Hair follicle dermal papilla cell (primary cell): ENCODE measurements at places on chromosomes 11 and 22. TPM values are rescaled to one million over a fixed set of nuclear protein-coding genes. Genes with fewer than 3 reads are reported as not detected.

MS4A6E gene
- not detected in 2 replicates for total RNA-seq

DHCR7 gene
- total RNA-seq, result 55.3 and 74.2 TPM in 2 replicates

CARD16 gene
- 2.8 and 3.5 TPM in 2 replicates for total RNA-seq

YPEL4 gene
- 0.73 and 0.97 TPM in 2 replicates for total RNA-seq

MAP6 gene
- 1.9 and 5.0 TPM in 2 replicates for total RNA-seq

TP53I11 gene
- total RNA-seq, result 93.3 and 113 TPM in 2 replicates

OTOG gene
- not detected in 2 replicates for total RNA-seq

TNRC6B gene
- 28.1 and 30.3 TPM in 2 replicates for total RNA-seq
